Stimulated activated CD8-positive, alpha-beta memory T cell treated with anti-CD3 and anti-CD28 coated beads, Interleukin-2, amount 100 ng/mL, for 48 hours (primary cell): ENCODE measurements at places on chromosomes 1 and 21.

DNA sequence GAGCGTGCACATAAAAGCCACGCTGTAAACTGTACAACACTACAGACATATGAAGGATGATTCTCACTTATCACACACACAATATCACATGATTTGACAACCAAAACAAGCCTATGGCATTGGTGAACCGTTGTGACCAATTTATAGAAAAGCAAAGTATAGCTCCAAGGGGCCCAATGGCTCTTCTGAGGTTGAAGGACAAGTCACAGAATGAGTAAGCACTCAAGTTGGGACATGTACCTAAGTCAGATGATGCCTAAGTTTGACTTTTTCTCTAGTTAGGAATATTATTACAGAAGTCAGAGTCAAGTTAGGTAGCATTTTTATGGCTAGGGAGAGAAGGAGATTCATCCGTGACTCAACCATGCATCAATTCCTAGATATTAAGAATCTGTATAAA is 45.7 kb downstream of the PLPP3 start:
- DNase-seq = no peak

- no peak for DNase-seq
These were observed 28.6 kb downstream of the LRIG2 start for GRCh38 chr1:113101588-113101987.

GRCh38 chr1:154350383-154350782 is 25.1 kb downstream of the ATP8B2 start:
- DNase-seq = no peak

GRCh38 chr1:17967623-17968255 is 139.9 kb upstream of the IGSF21 start:
- DNase-seq = no peak

GRCh38 chr1:95311014-95311413 is 77.0 kb downstream of the RWDD3 start:
- DNase-seq = no peak

DNA sequence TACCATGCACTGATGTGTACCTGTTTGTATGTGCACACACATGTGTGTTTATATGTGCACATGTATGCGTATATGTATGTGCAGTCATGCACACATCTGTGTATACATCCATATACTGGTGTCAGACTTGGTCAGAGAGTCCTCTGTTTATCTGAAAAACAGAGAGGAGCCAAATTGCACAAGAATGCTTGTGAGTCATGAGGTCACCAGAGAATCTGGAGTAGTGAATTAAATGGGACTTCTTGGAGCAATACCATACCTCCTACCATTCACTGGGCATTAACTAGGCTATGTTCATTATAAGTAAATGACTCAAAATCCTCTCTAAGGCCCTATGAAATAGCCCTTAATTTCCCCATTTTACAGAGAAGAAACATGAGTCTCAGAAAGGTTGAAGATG is 272.1 kb upstream of the C1orf87 start:
- no peak for DNase-seq

DNA sequence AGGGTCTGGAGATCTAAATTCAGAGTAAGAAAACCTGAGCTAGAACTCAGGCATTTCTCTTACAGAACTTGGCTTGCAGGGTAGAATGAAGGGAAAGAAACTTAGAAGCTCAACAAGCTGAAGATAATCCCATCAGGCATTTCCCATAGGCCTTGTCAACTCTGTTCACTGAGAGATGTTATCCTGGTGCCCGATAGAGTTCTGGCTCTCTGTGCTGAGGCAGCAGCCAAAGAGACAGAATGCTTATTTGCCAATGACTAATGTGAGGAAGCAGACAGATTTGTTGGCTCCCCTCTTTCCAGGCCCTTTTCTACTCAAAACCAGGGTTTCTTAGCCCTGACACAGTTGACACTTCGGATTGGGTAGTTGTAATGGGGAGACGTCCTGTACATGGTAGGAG is 22.3 kb upstream of the TRIM45 start:
- DNase-seq = no peak

GRCh38 chr1:5847013-5847659 is 145.1 kb downstream of the NPHP4 start:
- DNase-seq = no peak

GRCh38 chr1:231934797-231935196 is 308.2 kb downstream of the DISC1 start:
- DNase-seq = no peak

- no peak for DNase-seq
These were observed 4.3 kb downstream of the HNRNPU start for GRCh38 chr1:244860078-244860477.

GRCh38 chr1:11985851-11986250 is 5.6 kb downstream of the MFN2 start:
- DNase-seq = no peak

GRCh38 chr21:36321325-36322082 is 1.5 kb downstream of the MORC3 start:
- no peak for DNase-seq

GRCh38 chr1:33296824-33297223 is 24.1 kb downstream of the A3GALT2 start:
- no peak for DNase-seq

DNA sequence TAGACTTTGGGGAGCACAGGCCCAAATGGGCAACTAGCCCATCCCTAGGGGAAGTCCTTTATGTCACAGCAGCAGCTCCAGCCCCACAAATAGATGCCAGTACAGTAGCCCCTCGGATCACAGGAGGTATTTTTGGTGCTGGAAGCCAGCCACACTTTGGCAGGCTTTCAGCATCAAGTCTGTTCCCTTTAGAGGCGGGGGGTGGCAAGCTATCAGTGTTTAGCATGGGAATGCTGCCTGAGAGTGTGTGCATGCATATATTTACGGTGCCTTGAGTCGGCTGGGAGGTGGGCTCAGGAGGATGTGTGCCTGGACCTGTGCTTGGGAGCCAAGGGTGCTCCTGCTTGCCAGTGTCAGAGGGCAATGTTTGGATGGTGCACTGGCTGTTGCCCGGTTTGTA is 3.5 kb upstream of the PLXNA2 start:
- no peak for DNase-seq

GRCh38 chr1:70504821-70505193 is 93.7 kb downstream of the CTH start:
- DNase-seq = no peak

DNA sequence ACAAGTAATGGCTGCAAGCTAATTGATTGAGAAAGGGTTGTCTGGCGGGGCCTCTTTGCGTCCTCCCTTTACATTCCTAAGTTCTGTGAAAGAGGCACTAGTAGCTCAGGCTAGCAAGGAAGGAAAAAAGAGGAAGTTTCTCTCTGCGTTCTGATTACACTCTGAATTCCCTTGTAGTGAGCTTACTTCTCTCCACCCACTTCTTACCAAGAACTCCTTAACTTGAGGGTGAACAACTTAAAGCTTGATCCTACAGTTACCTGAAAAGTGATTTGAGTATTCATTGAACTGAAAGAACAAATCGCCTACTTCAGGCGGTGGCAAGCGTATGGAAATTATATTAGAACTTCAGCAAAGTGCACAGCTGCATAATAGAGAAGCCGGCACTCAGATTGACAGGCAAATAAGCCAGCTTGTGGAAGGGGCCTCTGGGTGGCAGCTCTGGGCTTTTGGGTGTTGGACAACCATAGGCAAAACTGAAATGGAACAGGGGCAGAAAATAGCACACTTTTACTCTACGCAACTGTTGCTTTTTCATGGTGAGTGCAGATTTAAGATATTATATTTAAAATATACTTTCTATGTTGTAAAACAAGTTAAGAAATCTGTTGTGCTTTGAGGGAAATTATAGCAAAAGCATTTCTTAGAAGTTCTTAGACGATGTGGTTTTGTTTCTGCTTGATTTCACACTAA is 464.5 kb downstream of the USP25 start:
- no peak for DNase-seq

GRCh38 chr1:201307231-201307630 is 23.9 kb downstream of the PKP1 start:
- no peak for DNase-seq

DNA sequence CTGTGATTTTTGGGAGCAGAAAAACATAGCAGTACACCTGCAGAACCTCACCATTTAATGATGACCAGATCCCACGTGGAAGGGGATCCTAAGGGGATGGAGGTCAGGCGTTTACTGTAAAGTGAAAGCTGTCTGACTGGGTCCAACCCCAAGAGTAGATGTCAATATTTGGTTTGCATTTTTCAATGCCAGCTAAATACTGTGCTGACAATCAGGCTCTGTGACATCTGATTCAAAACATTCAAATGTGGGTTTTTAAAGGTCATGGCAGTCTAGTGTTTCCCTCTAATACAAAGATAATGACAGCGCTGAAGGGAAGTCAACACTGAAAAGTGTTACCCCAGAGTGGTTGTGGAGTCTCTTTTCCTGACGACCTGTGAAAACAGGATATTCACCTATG is 68.1 kb downstream of the SPAG17 start:
- no peak for DNase-seq

DNA sequence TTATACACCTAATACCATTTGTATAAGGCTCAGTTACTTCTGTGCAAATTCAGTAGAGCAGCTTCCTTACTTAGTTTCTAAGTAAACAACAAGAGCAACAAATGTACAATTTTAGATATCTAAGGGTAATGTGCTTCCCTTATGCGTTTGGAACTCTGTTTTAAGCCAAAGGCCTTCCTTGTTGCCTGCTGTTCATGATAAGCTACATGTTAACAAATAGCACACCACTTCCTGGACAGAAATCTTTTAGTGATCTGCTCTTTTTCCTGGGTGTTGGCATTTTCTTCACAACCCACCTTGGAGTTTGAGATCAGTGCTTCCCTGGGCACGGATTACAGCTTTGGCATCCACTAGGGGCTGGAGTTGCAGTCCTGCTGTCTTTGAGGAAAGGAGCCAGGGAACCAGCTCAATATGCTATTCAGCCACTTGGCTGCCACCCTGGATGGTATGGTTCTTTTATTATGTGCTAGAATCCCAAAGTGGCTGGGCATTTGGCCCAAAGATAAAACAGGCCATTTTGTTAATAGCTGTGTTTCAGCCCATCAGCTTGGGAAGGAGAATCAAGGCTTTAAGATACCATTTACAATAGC is 55.6 kb upstream of the ADAR start:
- DNase-seq = no peak

DNA sequence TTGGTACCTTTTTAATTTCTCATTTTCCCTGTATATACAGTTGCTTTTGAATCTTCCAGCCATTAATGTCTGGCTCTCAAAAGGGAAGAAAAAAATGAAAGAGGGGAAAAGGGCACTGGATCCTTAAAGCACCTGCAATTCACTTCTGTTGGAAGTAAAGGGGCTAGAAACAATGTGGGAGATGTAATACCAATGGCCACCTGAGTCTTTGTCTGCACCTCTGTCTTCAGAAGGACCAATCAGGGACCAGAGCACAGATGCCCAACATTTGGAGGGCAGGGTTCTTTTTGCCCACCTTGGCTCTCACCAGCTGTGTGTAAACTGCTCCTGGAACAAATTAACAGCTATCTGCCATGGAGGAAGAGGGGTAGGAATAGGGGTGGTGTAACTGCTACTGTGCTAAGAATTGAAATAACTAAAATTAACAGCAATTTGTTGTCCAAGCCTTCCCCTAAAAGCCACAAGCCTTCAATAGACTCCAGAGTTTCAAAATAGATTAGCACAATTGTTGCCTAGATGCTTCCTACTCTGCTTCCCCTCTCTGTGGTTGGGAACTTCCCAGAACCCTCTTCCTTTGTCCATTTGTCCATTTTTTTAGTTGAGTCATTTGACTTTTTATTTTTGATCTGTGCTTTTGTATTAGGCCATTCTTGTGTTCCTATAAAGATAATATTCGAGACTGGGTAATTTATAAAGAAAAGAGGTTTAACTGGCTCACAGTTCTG is 11.5 kb upstream of the LRRC8B start:
- DNase-seq = no peak

GRCh38 chr1:47781171-47781959 is 215.8 kb downstream of the TRABD2B start:
- no peak for DNase-seq

DNA sequence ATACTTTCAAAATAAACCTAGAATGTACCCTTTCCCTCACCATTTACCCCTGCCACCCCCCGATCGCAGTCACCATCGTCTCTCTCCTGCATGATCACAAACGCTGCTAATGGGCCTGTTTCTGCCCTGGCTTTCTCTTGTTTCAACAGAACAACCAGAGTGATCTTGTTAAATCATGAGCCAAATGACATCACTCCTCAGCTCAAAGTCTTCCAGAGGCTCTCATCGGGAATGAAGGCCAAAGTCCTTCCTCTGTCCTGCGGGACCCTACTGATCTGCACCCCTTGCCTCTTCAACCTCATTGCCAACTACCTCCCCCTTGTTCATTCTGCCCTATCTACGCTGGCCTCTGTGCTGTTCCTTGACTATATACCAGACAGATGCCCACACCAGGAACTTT is 39.4 kb upstream of the PTGFRN start:
- no peak for DNase-seq

DNA sequence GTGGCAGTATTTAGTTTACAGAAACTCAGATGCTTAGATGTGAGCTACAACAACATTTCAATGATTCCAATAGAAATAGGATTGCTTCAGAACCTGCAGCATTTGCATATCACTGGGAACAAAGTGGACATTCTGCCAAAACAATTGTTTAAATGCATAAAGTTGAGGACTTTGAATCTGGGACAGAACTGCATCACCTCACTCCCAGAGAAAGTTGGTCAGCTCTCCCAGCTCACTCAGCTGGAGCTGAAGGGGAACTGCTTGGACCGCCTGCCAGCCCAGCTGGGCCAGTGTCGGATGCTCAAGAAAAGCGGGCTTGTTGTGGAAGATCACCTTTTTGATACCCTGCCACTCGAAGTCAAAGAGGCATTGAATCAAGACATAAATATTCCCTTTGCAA is 59.7 kb upstream of the ZNF326 start:
- DNase-seq = no peak

DNA sequence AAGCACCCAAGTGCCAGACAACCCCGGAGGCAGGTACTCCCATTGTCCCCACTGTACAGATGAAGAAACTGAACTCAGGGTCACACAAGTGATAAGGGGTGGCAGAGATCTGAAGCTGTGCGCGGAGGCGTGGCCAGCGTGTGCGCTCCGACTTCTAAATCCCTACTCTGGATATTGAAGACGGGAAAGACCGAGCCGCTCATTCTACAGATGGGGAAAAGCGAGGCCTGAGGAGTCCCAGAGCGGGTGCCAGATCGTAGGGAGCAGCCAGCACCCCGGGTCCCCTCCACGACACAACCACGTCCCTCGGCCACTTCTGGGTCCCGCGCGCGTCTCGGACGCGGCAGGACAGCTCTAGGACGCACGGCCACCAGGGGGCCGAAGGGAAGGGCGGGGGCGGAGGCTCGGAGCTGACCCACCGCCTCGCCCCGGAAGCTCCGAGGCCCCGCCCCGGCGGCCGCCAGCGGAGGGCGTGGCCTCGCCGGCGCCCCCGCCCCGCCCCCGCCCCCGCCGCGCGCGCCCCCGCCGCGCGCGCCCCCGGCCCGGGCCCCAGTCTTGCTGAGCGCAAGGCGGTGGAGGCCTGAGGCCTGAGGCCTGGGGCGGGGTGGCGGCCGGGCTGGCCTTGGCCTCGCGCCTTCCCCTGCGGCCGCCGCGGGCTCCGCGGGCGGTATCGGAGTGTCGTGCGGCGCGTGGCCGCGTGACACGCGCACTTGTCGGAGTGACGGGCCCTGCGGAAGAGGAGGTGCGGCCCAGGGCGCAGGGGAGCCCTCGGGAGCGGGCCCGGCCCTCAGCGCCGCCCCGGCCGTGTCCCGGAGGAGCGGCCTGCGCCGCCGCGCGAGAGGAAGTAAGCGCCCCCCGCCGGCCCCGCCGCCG is at the start of gene H6PD:
Gene H6PD (plus strand): TSS at position 552 of the 873 bp plus-strand sequence. CDS start 10,161 bp downstream, outside the sequence.
- DNase-seq = peak; percentile 68
